H9 (cell line): ENCODE measurements at places on chromosomes 7 and 10.

- no peaks in the 10 kb centered on the region for H3K36me3 ChIP-seq
- H3K27me3 ChIP-seq: no peaks in the 10 kb centered on the region
- H3K27ac ChIP-seq: no peak overlapping the region
- no peak overlapping the region for H3K4me3 ChIP-seq
Measured at GRCh38 chr7:147023440-147023839, 906.8 kb downstream of the CNTNAP2 start.

DNA sequence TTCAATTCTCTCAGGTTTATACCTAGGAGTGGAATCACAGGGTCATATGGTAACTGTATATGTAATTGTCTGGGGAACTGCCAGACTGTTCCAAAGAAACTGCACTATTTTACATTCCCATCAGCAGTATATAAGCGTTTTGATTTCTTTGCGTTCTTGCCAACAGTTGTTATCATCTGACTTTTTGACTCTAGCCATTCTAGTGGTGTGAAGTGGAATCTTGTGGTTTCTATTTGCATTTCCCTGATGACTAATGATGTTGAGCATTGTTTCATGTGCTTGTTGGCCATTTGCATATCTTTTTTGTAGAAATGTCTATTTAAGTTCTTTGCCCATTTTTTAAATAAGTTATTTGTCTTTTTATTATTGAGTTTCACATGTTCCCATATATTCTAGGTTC, 44.3 kb upstream of the ZC3HAV1 start:
- H3K4me3 ChIP-seq: no peak overlapping the region
- H3K36me3 ChIP-seq: 0 out of 2 replicates have a peak, but pooled peaks cover 2% of the 10 kb centered on the region
- no peak for DNase-seq
- H3K27me3 ChIP-seq: no peaks in the 10 kb centered on the region

DNA sequence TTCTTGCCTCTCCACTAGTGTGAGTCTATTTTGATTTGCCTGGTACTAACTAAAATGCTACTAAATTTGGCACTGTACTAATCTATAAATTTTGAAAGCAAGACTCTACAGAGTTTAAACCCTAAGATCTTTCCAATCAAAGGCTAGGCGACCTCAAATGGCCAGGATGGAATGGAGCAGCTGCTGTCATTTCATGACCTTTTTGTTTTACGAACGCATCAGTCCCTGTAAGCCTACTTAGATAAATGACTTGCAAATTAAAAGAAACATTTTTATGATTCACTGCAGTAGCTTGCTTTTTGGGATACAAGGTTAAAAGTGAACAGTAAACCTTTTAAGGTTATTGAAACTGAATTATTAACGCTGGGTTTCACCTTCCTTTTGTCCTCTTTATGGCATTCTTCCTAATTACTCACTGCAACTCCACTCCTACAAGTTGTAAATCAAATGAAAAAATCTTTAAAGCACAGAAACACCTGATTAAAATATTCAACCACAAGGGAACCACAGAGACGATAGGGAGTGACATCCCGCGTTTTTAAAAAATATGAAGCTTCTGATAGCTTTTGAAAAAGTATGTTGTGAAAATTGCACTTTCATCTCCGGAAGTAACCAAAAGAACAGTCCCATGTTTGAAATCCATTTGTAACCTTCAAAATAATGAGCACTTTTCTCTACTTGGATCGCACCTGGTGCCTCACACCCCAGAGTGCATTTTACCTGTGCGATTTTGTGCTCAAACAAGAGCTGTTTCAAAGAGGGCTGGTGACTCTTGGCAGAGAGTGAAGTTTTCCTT, 595.1 kb downstream of the PARD3 start:
- no peak for DNase-seq
- H3K27ac ChIP-seq: no peak overlapping the region
- no peaks in the 10 kb centered on the region for H3K27me3 ChIP-seq
- H3K4me1 ChIP-seq: no peaks in the 10 kb centered on the region

DNA sequence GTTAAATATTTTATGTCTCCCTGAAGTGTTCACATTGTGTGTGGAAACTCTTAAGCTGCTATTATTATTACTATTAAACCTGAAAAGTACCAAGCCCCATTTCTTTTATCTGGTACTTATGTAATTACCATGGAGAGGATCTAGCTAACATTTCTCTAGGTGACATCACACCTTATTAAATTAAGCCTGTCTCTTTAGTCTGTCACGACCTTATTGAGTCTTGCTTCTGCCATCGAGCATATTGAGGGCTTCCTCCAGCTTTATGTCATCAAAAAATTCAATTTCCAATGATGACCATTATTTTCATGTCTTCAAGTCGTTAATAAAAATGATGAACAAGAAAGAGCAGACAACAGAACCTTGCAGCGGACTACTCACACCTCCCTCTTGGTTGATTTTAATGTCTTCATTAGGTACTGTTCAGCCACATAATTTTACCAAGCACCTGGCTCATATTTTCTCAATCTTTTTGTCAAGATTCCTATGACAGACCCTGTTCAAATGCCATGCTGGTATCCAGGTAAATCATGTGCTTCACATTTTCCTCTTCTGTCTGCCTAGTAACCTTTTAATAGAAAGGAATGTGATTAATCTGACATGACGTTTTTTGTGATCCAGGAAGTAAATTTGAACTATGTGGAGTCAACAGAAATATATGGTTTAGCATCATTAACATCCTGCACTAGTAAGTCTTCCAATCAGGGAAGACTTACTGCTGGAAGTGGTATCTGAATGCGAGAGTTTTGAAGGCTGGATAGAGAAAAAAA, 556.7 kb downstream of the SORCS3 start:
- H3K4me3 ChIP-seq: no peak overlapping the region
- no peak for DNase-seq
- no peaks in the 10 kb centered on the region for H3K36me3 ChIP-seq
- H3K27me3 ChIP-seq: no peaks in the 10 kb centered on the region
- H3K4me1 ChIP-seq: no peaks in the 10 kb centered on the region

DNA sequence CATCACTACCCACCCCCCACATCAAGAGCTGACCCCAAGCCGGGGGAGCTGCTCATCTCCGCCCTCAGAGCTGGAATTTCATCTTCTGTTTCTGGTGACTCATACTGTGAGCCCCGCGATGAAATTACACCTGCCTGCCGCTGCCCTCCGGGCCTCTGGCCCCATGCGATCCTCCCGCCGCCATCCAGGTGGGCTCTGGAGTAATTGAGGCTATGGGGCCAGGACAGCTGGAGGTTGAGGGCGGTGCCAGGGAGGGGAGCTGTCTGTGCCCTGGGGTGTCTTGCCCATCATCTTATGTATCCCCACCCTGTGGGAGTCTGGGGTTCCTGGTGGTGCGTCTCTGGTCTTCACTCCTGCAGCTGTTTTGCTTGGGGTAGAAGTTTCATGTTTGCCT, 9.0 kb downstream of the GTF2IRD1 start:
- no peaks in the 10 kb centered on the region for H3K27me3 ChIP-seq
- peaks cover 12% of the 10 kb centered on the region; the same call in 1 of the 2 replicates for H3K36me3 ChIP-seq
- no peak for DNase-seq
- H3K4me1 ChIP-seq: no peaks in the 10 kb centered on the region
- H3K4me3 ChIP-seq: no peak overlapping the region

DNA sequence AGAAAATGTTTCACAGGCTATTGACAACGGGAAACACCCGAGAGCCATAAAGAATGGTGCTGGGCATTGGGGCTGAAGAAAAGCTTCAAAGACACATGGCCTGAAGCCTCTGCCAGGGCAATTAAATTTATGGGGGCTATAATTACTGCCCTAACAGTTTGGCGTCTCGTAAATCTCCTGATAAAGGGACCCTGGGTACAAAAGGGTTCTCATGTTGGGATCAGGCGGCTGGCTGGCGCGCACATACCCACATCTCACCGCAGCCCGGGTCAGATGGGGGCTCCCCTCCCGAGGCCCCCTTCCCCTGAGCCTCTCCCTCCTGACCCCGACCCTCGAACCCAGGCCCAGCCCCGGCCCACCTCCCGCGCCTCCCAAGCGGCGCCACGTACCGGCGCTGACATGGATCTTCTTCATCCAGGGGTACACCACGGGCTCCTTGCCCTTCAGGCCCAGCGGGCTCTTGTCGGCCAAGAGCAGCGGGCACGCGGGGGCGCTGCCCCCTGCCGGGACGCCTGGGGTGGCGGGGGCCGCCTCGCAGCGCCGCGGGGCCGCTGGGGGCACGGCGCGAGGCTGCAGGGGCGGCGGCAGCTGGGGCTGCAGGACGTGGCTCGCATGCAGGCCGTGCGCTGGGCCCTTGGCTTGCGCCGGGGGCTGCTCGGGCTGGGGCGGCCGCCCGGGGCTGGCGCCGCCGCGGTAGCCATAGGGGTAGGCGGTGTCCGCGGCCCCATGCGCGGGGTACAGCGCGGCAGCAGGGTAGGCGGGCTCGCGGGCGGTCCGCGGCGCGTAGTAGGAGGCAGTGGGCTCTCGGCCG, 623 bp downstream of the HOXA4 start:
- no peaks in the 10 kb centered on the region; the same call in 1 of the 2 replicates for H3K36me3 ChIP-seq
- no peaks in the 10 kb centered on the region for H3K4me1 ChIP-seq
- H3K27me3 ChIP-seq: peaks cover 95% of the 10 kb centered on the region
- no peak for DNase-seq

DNA sequence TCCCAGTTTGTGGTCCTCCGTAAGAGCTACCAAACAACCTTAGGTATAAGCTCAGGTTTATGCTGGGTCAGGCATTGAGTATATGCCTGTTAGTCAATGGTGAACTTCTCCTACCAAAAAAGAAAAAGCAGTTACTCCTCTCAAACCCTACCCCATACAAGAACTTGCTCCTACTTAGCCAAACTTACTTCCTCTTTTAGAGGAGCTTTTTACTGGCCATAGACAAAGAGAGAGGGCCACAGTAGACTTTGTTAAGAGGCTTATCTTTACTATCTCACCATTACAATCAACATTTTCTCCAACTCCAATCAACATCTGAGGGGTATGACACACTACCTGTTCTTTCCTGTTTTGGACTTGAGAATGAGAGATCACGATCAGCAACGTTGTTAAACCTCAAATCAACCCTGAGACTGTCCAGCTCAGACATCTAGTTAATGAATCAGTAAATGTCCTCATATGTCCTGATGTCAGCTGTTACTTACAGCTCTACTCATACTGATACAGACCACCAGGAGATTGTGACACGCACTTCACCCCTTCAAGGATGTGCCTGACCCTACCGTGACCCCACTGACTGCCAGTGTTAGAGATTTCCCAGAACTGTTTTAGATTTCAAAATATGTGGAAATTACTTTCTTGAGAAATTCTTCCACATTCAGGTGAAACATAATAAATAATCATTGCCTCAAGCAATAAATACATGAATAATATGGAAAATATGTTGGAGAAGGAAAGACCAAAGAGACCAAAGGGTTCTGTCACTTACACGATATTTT, 18.4 kb upstream of the CCDC71L start:
- DNase-seq: no peak
- H3K27me3 ChIP-seq: no peaks in the 10 kb centered on the region
- H3K27ac ChIP-seq: no peak overlapping the region
- H3K4me3 ChIP-seq: no peak overlapping the region
- H3K36me3 ChIP-seq: no peaks in the 10 kb centered on the region
- H3K4me1 ChIP-seq: no peaks in the 10 kb centered on the region

- no peak overlapping the region for H3K27ac ChIP-seq
- no peaks in the 10 kb centered on the region for H3K27me3 ChIP-seq
- no peaks in the 10 kb centered on the region; the same call in 1 of the 2 replicates for H3K4me1 ChIP-seq
- DNase-seq: no peak
Measured at GRCh38 chr7:116717137-116717536, 45.1 kb downstream of the MET start.
